ENCODE measurements at places on chromosomes 5 and 9.

- no peak for DNase-seq
Measured at GRCh38 chr9:106868565-106868964, 5.6 kb downstream of the ZNF462 start.

DNA sequence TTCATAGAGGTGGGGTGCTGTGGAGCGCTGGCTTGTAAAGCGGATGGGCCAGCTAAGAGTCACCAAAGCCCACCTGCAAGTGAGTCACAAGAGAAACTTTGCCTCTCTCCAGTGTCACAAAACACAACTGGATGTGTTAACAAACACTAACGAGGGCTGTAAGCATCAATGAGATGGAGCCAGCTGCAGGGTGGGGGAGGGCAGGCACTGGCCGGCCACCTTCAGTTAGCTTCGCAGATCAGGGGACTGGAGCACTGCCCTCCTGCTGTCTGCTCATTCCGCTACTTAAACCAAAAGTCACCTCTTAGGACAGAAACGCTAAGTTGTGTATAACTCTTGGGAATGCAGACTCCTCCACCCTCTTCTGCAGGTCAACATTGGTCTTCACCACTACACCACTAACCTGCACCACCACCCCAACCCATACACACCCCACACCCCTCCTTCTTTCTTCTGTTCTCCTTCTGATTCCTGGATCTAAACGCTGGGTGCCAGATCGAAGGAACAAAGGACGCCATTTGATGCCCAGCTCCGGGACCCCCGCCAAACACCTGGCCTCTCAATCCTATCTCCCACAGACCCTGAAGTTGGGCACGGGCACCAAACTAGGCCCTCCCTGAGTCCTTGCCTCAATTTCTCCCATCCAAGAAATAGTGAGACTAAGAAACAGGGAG, 2.1 kb downstream of the ARSI start:
- DNase-seq: no peak

DNA sequence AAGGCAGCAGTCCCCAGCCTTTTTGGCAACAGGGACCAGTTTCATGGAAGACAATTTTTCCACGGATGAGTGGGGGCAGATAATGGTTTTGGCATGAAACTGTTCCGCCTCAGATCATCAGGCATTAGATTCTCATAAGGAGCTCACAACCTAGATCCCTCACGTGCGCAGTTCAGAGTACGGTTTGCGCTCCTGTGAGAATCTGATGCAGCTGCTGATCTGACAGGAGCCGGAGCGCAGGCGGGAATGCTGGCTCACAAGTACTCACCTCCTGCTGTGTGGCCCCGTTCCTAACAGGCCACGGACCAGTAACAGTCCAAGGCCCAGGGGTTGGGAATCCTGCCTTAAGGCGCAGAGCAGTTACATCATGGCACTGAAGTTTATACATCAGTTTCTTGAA, 3.3 kb upstream of the BRD3 start:
- DNase-seq: no peak

DNA sequence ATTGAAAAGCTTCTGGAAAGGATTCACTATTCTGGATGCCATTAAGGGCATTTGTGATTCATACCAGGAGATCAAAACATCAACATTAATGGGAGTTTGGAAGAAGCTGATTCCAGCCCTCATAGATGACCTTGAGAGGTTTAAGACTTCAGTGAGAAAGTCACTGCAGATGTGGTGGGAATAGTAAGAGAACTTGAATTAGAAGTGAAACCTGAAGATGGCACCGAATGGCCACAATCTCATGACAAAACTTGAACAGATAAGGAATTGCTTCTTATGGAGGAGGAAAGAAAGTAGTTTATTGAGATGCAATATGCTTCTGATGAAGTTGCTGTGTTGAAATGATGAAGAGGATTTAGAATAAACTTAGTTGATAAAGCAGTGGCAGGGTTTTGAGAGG, 254.6 kb upstream of the SLC24A2 start:
- DNase-seq: no peak

- no peak for DNase-seq
Measured at GRCh38 chr5:175516933-175517823, 38.8 kb downstream of the SFXN1 start.

DNA sequence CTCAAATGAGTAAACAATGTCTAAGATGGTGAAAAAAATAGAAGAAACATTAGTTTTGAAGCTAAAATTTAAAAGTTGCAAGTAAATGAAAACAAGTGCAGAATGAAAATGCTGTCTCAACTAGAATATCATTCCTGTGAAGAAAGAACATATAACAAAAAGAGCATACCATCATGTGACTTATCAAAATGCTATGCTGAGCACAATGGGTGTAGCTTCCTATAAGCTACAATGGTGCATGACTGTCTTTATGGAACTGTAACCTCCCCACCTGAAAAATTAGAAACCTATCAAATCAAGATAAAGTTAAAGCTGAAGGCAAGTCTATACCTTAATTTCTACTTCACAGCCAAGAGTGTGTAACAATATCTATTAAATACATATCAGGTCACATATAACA, 192.0 kb downstream of the AP3B1 start:
- DNase-seq: no peak

- no peak for DNase-seq
Measured at GRCh38 chr5:139796061-139796806, 626 bp downstream of the PSD2 start.

DNA sequence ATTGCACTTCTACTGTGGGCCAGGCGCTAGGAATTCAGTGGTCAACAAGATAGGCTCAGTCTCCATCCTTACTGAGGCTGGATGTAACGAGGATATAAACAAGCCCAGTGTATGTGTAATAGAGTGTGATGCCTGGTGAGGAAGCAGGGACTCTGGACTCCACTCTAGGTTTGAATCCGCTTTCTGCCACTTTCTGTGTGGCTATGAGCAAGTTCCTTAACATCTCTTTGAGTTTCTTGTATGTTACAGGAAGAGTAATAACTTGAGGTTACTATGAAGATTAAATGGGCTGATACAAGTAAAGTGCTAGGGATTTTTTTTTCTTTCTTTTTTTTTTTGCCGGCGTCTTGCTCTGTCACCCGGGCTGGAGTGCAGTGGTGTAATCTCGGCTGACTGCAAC, 12.4 kb downstream of the DOCK2 start:
- DNase-seq: no peak

Measured in NCI-H2081 treated with DMSO at 0.1 percent for 48 hours (cell line).